ENCODE measurements at places on chromosomes 1 and 21.

DNA sequence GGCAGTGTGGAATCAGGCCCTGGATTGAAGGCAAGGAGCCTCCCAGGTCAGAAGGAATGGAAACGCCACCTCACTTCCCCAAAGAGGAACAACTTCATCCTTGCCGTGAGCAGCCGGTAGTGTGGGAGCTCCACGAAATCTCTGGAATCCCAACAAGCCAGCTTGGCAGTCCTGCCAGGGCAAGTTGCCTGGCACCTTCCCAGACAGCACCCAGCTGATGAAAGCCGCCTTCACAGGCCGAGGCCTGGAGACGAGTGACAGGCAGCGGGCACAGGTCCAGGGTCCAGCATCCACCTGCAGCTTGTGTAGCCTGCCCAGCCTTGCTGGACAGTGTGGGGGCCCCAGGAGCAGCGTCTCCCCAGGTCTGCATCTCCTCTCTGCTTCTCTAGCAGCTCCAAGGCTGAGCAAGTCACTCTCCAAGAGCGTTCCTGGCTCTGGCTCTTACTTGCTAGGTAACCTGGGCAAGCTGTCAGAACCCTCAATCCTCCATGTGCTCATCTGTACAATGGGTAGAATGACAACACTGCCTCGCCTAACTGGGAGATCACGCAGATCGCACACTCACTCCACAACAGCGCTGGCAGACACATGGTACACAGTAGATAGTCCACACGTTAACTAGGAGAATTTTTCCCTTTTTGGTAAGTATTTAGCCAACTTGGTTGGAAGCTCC is 43.0 kb downstream of the ACOT7 start:
- peak; percentile 25 for DNase-seq

DNA sequence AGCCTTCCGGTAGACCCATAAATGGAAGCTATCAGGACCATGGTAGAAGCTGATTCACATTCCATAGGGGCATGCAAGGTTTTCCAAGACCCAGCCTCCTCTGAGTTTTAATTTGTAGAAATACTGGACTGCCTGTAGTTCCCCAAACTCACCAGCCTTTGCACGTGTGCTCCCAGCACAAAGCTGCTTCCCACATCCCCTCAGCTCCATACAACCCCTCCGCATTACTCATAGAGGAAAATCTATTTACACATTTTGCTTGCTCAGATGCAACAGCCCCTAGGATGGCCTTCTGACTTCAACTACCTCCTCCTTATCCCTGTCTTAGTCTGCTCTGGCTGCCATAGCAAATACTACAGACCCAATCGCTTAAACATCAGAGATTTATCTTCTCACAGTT is 336.2 kb downstream of the SETD4 start:
- DNase-seq: no peak

DNA sequence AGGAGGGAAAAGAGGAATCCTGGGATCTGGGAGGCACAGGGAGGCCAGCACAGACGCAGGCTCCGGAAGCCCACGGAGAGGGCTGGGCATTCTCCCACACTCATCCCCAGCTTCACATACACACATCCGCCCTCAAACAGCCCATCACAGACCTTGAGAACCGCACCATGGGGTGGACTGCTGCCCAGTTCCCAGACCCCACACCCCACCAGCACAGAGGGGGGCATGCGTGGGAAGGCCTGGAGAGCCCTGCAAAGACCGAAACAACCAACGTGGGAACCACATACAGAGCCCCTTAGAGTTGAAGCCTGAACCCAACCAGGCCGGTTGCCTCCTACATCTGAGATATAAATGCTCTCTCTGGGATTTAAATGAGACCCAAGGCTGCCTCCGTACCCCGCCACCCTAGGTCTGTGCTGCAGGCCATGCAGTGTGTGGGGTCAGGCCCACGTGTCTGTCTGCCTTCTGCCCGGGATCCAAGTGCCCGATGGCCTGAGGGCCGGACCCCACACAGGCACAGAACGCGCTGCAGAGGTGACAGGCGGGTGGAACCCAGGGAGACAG is 126.2 kb upstream of the COL6A1 start:
- peak; percentile 34 for DNase-seq

DNA sequence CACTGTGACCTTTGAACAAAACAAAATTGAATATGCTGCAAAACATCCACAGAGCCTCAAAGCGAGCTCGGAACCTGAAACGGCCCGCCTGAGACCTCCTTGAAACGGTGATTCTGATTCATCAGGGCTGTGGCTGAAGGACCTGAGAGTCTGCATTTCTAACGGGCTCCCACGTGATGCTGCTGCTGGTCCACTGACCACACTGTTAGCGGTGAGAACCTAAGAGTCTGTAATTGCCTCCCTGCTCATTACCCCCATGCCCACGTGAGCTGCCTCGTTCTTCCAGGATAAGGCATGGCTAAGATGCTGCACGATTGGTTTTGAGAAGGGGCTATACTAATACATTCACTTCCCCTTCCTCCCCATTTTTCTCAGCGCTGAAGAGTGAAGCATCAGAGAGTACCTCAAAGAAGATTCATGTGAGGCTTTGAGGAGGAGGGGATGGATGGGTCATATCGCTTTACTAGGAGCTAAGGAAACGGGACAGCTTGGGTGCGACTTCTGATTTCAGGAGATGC is 9.7 kb downstream of the TLR5 start:
- DNase-seq: no peak

DNA sequence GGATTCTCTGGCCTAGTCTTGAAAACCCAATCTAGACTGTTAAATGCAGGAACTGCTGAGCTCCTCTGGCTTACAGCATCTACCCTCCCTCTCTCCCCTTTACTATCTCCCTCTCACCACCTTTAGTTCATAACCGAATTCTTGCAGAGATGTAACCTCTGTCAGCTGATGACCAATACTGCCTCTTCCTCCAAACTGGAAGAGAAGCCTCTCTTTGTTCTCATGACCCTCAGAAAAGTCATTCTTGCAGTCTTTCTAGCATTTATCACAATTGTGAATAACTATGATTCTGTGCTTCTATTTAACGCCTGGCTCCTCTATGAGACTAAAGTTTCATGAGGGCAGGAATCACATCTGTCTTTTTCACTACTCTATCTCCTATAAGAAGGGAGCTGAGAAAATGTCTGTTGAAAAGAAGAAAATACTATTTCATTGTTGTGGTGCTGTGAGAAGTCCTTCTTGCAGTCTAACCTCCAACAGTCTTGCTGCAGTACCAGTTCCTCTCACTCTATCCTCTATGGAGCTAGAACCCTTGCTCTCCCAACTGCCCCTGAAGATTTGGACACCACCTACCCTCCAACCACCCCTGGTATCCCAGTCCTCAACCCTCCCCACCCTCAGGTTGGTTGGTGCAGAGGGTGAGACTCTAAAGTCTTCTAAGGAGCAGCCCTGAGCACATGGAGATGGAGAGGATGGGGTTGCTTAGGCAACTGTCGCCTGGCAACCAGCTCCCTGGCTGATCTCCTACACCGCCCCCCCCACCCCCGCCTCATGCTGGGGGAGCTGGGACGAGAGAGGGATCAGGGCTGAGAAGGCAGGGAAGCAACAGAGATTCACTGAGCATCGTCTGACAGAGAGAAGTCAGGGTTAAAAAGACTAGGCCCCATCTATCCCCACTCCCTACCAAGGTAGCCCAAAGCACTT is 13.9 kb downstream of the MEF2D start:
- no peak for DNase-seq

DNA sequence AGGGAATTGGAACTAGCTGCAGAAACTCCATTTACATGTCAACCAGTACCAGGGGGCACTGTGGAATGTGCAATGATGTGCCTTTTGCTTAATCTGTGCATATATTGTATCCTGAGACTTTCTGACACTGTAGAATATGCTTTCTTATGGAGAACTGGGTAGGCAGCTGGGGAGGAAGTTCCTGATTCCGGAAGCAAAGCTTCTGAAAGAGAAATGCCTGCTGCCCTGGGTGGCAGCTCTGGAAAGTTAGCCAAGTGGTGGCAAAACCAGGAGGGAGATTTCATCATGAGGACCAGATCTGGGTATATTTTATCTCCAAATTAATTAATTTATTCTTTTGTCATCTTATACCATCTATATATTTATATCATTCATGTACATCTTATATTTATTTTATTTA is 116.7 kb downstream of the XCL2 start:
- no peak for DNase-seq

DNA sequence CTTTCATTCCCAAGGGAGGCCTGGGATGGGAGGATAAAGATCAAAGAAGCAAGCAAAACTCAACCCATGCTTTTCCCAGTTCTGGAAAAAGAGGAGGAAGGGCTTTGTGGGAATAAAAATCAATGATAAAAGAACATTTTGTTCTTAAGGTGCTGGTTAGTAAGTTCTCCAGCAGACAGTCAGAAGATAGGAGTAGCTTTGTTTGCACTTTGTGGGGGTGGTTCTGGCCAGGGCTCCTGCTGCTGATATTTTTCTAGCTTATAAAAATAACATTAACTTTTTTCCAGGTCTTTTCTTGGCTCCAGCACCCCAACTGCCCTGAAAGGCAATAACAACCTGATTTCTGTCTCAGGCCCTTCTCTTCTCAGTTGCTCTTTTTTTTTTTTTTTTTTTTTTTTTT is 220.0 kb downstream of the FGGY start:
- DNase-seq: no peak

- peak; percentile 24 for DNase-seq
Observed at GRCh38 chr1:207079706-207080241, 8.9 kb upstream of the C4BPB start.

- no peak for DNase-seq
Observed at GRCh38 chr1:69123486-69123885, 444.2 kb upstream of the LRRC7 start.

GRCh38 chr21:22579741-22580140 is 1581.5 kb downstream of the NCAM2 start:
- no peak for DNase-seq

DNA sequence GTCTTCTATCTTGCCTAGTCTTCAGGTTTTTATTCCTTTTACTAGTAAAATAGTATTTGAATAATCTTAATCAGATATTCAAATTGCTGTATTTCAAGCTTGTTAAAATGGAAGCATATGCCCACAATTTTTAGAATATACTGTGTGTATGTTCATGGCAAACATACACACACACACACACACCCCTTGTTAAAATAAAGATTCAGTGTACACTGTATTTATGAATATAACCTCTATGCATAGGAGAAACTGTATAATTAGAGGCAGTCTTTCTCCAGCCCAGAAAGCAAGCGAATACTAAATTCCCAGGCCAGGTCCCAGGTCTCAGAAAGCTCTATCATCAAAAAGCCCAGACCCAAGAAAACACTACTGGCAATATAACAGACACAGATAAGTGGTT is 57.8 kb downstream of the JAK1 start:
- DNase-seq: no peak

GRCh38 chr1:184622136-184622823 is 132.4 kb downstream of the EDEM3 start:
- no peak for DNase-seq

DNA sequence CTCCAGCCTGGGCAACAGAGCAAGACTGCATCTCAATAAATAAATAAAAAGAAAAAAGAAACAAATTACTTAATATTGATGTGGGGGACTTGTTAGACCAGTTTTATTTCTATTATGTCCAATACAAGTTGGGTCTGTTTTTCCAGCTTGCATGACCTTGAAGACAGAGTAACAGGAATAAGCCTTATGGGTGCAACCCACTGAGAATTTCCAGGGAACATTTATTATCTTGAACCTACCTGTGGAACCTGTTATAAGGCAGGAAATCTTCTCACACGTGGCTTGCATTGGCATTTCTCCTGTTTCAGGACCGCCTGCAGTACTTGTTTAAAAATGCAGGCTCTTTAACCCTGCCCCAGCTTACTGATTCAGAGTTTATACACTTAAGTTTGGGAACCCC is 64.0 kb downstream of the ZBTB17 start:
- no peak for DNase-seq

DNA sequence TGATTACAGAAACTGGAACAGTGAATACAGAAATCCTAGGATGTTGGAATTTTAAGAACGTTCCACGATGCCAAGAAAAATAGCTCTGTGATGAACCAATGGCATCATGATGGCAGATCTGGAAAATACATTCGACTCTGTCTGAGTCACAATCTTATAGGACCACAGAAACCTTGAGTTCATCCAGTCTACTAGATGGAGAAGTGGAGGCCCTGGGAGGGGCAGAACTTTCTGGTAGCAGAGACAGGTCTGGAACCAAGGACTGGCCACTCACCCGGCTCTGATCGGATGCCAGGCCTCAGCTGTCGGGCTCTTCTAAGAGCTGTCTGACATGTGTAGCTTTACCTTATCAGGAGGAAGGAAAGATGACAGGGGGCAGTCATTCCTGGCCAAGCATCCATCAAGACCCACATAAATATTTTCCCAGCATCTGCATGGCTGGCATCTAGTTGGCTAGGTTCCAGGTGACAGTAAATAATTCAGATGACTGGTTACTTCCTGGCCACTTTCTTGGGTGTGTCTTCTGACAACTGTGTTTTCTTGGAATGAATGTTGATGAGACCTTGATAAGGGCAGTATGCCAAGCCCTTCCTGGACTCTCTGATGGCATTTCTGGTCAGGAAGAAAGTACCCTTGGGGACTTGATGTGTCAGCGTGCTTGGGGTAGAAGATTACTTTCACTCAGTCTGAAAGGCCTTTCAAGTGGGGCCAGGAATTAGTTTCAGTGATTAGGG is 72.6 kb upstream of the TRABD2B start:
- peak; percentile 23 for DNase-seq

- no peak for DNase-seq
Observed at GRCh38 chr21:41410767-41411448, 15.1 kb upstream of the MX1 start.

GRCh38 chr1:85894651-85895050 is 186.4 kb upstream of the ZNHIT6 start:
- peak; percentile 58 for DNase-seq

DNA sequence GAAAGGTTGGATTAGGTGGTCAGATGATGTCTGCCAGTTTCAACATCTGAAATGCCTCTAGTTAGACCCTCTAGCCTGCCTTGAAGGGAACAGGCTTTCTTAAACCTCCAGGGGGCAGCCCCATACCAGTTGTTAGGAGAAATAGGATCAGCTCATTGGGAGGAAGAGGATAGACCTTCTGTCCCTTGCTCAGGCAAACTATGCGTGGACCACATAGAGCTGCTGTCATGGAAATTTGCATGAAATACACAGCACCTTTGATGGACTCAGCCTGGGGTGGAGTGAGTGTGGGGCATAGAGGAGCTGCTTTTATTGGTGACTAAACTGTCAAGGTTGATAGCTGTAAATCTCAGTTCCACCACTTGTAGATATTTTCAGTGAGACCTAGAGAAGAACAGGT is 38.4 kb upstream of the SPAG17 start:
- peak; percentile 77 for DNase-seq

DNA sequence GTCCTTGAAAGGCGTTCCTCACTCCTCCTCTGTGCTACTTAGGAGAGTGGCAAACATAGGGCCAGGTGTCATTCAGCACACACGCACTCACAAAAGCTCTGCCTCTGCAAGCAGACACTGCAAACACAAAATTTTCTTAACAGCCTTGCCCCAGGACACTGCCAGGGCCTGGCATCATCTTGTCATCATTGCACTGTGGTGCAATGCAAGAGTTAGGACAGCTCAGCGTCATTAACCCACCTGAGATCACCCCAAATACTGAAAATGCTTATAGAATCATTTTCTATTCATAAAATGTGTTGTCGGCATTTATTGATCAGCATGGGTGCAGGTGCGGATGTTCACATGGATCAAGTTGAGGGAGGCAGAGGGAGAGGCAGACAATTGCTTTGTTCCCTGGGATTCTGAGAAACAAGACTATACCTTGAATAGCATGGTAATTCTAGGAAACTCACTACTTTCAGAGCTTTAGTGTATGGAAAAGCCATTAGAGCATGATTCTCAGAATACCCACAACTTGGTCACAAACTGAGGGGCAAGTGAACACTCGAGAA is 3.0 kb downstream of the ADAM30 start:
- DNase-seq: no peak

- DNase-seq: no peak
Observed at GRCh38 chr1:53629101-53629691, 109.8 kb downstream of the GLIS1 start.

- DNase-seq: no peak
Observed at GRCh38 chr1:211155040-211155439, 21.1 kb upstream of the KCNH1 start.
